Stimulated activated CD8-positive, alpha-beta memory T cell treated with anti-CD3 and anti-CD28 coated beads, Interleukin-4, amount 100 ng/mL, for 1 hour (primary cell): ENCODE measurements at places on chromosomes 5 and 9.

DNA sequence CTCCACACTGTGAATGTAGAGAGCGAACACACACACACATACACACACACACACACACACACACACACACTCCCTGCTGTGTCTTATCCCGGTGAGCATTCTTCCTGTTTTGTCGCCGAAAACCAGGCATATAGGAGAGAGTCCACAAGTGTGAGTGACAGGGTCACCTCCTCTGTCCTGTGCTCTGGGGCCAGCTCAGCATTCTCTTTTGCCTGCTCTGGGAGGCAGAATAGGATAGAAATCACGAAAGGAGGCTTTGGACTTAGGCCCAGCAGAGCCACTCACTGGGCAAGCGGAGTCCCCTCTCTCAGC, 3.0 kb downstream of the LAMC3 start:
- no peak for DNase-seq

- no peak for DNase-seq
Observed at GRCh38 chr9:131754846-131755245, 15.0 kb upstream of the RAPGEF1 start.

- DNase-seq = no peak
Observed at GRCh38 chr9:79581388-79581787, 9.6 kb downstream of the TLE4 start.

- DNase-seq = no peak
Observed at GRCh38 chr9:81292056-81292805, 397.1 kb downstream of the TLE1 start.
